ENCODE measurements at places on chromosomes 5 and 9.
A peak's percentile ranks its signal among the peaks of the same experiment; 100 is the strongest.

- no peak for DNase-seq
These were observed 2.2 kb downstream of the NXNL2 start for GRCh38 chr9:88536951-88537760.

DNA sequence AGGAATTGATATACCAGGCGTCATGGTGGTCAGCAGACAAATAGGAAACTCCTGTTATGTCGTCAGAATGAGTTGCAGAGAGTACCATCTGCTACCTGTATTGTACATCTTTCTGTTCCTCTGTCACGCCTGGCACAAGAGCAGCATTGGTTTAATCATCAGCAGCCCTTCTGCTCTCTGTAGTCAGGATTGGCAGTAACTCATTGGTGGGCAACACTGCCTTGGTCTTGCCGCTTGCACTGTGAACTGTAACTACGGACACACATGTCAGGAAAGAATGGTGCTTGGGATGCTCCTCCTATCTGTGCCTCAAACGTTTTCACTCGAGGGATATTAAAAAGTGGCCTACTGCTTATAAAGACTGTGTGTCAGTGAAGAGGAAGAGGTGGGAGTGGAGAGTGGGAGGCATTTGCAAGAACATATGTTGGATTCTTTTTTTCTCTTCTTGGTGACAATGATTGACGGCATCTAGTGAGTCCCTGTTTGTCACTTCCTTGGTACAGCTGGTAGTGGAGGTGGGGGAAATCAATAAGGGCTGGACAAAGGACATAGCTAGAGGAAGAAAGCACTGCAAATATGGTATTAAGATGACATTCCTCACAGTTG is 76.6 kb downstream of the F2RL2 start:
- peak; percentile 26 for DNase-seq

GRCh38 chr9:134373269-134373668 is 47.0 kb downstream of the RXRA start:
- peak; percentile 22 for DNase-seq

DNA sequence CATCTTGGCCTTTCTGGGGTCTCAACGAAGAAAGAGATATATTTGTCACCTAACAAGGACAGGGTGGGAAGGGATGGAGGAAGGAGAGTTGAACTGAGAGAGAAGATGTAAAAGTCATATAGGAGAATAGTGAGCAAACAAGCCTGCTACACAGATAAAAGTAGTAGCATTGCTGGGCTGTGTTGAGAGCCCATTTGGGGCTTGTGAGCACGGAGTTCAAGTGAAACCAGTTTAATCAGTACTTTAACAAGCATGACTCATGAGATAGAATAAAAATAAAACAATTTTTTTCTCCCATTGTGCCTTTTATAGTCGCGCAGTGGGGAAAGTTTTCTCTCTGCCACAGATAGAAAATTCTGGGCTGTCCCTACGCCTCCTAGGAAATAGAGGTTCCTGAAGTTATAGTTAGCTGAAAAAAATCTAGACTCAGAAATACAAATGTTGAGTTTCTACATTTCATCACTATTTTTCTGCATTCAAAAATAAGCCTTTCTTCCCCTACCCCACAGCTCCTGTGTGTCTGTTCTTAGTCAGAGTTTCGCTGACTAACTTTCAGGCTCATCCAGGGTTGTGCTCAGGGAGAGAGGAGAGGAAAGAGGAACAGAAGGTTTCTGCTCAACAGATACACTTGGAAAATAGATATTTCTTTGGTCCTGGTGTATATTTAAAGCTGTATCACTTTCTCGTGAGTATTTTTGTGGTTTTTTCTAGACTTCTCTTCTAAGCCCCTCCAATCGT is 395.8 kb upstream of the ADAMTSL1 start:
- no peak for DNase-seq

DNA sequence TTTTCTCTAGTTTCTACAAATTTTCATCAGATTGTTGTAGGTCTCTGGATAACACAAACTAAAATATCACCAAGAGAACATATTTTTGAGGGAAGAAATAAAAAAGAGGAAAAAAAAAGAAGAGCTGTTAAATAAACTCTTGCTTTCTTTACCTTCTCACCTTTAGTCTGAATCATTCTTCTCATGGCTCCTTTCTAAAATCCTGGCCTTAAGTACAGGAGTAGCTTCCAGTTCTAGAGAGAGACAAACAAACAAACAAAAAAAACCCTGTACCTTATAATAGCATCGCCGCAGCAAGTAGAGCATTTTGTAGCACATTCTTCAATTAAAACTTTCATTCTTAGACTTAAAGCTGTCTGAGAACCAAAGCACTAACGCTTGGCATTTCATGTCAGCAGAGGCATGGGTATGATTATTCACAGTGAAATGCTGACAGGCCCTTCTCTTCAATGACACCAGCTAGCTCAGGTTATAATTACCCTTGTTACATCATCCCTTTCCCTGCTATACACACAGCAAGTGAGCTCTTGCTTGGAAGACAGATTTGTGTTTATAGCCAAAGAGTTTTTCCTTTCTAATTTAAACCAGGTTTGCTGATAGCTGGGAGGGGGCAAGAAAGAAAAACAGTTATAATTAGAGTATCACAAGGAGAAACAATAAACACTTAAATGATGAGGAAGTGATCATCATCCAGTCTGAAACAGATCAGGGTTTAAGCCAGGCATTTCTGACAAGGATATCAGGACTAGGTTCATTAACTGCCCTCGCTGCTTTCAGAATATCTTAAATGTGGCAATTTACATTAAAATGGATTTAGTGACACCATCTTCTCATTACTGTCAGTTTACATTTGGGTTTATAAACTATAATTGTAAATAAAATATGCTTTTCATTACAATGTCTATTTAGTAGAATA is 510.9 kb upstream of the ZNF608 start:
- DNase-seq = no peak

GRCh38 chr5:9903801-9904200 is 273.6 kb upstream of the TAS2R1 start:
- DNase-seq = no peak

- no peak for DNase-seq
These were observed 18.7 kb upstream of the GABBR2 start for GRCh38 chr9:98727428-98727827.

GRCh38 chr5:157556615-157557418 is 18.8 kb downstream of the ADAM19 start:
- DNase-seq = no peak
